ENCODE measurements at places on chromosomes 4 and X. TPM values are rescaled to one million over a fixed set of nuclear protein-coding genes. Genes with fewer than 3 reads are reported as not detected.

Gene RBM41
- polyA plus RNA-seq = 13.6 TPM

Gene CFAP97
- 82.4 TPM for polyA plus RNA-seq

Gene NDST3
- polyA plus RNA-seq = not detected

Gene IGSF1
- polyA plus RNA-seq = not detected

Gene SOX3
- not detected for polyA plus RNA-seq

Gene STOX2
- polyA plus RNA-seq = not detected

Gene CLDN2
- not detected for polyA plus RNA-seq

Gene TCEAL7
- polyA plus RNA-seq = not detected

Gene TKTL2
- not detected for polyA plus RNA-seq

Gene FAM53A
- polyA plus RNA-seq = 2.6 TPM

Gene SH3BP2
- 35.1 TPM for polyA plus RNA-seq

Gene PITX2
- polyA plus RNA-seq = not detected

Gene SUPT20HL1
- not detected for polyA plus RNA-seq

Gene ASB9
- polyA plus RNA-seq = not detected

Gene MAGEA4
- not detected for polyA plus RNA-seq

Gene FNIP2
- not detected for polyA plus RNA-seq

Gene TTC29
- polyA plus RNA-seq = not detected

Gene HSD17B10
- 181 TPM for polyA plus RNA-seq

Gene TRPC5OS
- polyA plus RNA-seq = not detected

Gene FMR1
- 15.0 TPM for polyA plus RNA-seq

Gene USP26
- not detected for polyA plus RNA-seq

Measured in naive B cell (primary cell).